ENCODE measurements at places on chromosomes 16 and 17. TPM values are rescaled to one million over a fixed set of nuclear protein-coding genes. Genes with fewer than 3 reads are reported as not detected.

The OR1F1 gene
- total RNA-seq = not detected

DNA sequence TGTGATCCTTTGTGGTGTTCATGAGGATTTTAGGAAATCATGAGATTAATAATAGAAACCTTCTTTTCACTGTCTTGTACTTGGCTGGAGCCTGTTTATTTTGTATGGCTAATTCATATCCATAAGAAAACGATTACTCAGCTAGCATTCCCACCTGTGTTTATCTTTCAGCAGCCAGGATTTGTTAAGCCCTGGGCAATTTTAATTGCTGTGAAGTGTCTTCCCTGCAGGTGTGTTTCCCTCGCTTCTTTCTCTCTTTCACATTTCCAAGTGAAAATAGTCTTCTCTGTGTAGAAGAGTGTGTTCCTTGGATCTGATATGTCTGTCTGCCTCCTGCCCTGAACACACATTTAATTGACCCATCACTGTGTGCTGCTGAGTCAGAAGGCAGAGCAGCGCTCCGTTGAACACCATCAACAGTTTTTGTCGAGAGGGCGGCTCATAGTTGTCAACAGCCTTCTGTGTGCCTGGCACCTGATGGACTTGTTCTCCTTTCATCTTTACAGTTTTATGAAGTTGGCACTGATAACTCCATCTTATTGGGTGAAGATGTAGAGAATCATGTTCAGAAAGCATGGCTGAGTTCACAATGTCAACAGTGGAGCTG is 83.2 kb downstream of the SPECC1 start:
- no peak for DNase-seq

The KRTAP9-8 gene
- total RNA-seq = not detected

- DNase-seq = no peak
These were observed 12.6 kb downstream of the KCTD2 start for GRCh38 chr17:75059369-75060345.

- no peak for DNase-seq
These were observed 3.5 kb upstream of the ARHGAP27 start for GRCh38 chr17:45436161-45436560.

The ENPP7 gene
- 1.4 TPM for total RNA-seq

The TMC6 gene
- 896 TPM for total RNA-seq

DNA sequence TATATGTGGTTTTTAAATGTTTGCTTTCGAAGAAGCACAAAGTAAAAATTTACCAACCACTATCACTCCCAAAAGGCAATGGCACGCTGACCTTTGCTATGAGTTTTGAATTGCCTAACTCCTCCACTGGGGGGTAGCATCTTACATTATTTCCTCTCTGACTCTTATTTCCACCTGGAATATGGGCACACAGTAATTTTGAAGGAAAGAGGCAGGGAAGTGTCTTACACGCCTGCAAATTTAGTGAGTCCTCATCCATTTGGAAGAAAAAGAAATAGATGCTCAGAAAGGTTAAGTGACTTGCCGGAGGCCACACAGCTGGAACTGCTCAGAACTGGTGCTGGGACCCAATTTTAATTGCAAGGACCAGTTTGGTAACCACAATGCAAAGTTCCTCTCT is 29.9 kb upstream of the IRX6 start:
- DNase-seq = no peak

DNA sequence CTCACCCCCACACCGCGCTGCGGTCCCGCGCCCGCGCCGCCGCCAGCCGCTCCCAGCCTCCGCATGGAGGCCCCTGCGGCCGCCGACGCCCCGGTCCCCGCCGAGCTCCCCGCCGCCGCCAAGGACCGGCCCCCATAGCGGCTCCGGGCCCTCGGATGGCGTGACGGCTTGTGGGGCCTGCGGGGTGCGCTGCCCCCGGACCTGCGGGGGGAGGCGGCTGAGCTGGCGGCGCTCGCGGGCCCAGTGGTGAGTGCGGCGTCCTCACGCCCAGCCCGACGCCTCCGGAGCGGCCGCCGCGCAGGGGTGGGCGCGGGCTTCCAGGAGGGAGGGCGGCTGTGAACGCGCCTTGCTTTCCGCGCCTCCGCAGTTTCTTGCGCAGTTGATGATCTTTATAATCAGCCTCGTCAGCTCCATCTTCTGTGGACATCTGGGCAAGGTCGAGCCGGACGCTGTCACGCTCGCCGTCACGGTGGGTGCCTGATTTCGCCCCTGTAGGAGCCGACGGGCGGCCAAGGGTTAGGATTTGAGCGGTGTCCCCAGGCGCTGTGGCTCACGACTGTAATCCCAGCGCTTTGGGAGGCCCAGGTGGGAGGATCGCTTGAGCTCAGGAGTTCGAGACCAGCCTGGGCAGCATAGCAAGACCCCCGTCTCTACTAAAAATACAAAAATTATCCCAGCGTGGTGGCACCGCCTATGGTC is 46.4 kb downstream of the SLC47A1 start:
- no peak for DNase-seq

GRCh38 chr17:31522284-31522931 is 130.9 kb downstream of the RAB11FIP4 start:
- no peak for DNase-seq

DNA sequence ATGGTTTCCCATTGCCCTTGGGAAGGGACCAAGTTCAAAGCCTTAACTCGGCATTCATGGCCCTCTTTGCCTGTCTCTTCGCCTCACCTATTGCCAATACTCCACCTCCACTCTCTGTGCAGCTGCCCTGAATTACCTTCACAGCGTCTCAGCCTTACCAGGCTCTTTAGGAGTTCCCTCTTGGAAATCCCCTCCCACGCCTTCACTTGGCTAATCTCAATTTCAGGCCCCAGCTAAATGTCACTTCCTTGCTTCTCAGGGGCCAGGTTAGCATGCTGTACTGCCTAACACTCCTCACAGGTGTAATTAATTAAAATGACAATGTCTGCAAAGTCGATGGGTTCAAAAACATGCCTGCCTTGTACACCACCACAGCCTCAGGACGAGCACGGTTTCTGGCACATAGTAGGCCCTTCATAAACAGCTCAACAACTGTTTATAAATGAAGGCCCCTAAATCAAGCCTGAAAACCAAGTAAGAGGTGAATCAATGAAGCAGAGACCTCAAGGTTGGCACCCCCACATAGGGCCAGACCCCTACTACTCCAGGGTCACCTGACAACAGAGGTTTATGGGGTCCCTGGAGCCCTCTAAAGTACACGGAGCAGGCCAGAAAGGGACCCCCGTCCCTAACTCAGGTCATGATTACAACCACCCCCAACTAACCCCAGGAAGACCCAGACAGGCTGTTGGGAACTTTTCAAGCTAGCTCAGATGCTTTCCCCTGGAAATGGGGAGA is 11.2 kb upstream of the EEF2K start:
- no peak for DNase-seq

The ADGRG1 gene
- 0.13 TPM for total RNA-seq

DNA sequence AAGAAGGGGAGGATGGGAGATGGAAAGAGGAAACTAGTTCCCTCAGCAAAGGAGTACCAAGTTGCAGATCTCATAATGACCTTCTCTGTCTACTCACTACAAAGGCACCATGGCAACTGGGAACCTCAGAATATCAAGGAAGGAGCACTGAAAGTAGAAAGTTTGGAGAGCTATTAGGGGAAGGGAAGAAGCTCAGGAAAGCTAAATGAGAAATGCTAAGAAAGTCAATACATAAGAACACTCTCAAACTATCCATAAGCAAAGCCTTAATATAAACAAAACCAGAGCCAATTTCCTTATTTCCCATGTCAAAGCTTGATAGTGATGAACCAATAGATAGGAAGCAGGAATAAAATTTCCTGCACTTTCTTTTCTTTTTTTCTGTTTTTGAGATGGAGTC is 57.9 kb upstream of the C17orf78 start:
- DNase-seq = no peak

The GPRC5B gene
- total RNA-seq = not detected

The RASD1 gene
- 1.0 TPM for total RNA-seq

GRCh38 chr17:4858068-4858881 is 25.1 kb downstream of the MINK1 start:
- no peak for DNase-seq

DNA sequence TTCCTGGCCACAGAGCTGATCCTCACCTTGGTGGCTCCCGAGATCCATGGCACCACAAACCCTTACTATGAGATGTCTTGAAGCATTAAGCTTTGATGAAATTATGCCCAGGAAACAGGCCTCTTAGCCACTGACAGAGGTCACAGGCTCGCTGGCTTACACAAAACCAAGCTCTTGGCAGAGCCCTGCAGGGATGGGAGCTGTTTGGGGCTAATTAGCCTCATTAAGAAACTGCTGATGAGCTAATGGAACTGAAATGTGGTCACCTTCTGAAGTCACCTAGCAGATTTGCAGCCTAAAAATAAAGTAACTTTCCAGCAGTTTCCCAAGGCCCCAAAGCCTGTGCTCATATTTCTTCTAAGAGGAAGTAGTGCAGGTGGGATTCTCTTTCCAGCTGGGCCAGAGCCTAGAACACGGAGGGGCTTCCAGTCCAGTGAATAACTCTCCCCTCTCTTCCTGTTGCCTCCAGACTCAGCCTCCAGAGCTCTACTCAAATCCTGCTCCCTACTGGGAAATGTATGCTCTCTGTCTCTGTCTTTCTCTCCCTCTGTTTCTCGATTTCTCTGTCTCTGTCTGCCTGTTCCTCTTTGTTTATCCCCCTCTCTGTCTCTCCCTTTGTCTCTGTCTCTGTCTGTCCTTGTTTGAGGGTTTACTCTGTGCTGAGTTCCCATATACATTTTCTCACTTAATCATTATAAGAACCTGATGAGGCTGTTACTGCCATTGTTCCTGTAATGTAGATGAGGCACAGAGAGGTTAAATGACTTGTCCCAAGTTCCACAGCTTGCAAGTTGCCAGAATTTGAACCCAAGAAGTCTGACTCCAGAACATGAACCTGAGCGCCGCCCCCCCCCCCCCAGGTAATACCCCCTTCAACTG is 338.9 kb downstream of the CA10 start:
- no peak for DNase-seq

DNA sequence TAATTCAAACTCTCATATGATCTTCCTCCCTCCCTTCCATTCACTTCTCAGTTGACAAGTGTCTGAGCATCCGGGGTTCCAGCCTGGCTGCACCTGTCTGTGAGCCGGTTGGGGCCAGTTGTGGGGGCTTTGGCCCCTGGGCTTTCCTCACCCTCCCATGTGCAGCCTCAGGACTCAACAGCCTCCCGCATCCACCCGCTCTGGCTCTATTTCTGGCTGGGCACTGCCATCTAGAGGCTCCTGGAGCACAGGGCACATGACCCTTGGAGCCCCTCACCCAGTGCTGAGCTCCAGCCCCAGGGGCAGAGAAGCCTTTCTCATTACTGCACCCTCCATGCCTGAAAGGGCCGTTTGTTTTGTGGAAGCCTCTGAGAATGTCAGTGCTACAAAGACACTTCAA is 43.3 kb downstream of the HAPSTR1 start:
- peak; percentile 52 for DNase-seq

DNA sequence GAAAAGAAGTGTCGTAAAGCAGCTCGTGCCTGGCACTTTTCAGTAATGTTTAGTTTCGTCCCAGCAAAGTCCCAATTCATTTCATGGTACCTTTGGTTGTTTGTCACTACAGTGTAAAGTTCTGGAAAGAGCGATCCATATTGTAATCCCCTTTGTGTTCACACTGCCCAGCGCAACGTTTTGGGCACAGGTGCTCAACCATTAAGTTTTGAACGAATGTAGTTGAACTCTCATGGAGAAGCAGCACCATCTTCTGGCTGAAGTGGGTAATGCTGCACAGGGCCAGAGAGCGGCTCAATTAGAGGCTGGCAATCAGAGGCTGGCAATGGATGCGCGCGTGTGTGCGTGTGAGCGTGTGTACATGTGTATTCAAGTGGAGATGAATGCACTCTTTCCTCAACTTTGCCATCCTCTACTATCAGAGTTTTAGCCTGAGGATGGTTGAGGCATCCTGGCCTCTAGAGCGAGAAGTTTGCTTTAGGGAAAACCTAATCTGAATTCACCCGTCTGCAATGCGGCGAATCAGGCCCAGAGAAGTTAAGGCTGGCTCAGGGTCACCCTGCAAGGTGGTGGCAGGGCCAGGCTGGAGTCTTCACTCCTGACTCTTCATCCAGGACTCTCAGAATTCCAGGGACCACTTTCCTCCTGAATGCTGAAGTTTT is 29.9 kb downstream of the DYNLL2 start:
- DNase-seq = peak; percentile 68

The MARVELD3 gene
- total RNA-seq = not detected

GRCh38 chr16:51994597-51994996 is 552.3 kb downstream of the TOX3 start:
- no peak for DNase-seq

DNA sequence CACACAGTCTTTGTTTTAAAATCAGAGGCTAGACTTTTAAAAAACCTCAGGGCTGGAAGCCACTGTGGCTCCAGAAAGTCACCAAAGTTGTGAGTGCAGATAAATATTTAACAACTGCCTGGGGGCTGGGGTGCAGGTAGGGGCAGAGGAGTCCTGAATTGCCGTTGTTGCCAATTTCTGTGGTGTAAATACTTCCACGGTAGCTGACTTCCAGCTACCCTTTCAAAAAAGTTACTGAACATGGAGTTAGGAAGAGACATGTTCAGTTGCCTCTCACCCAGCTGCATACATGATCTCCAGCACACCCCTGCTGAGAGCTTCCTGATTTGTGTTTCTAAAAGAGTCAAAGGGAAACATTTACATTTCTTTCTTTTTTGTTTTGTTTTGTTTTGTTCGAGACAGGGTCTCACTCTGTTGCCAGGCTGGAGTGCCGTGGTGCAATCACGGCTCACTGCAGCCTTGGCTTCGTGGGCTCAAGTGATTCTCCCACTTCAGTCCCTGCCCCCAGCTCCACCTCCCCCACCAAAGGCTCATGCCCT is 58.7 kb downstream of the PLXDC1 start:
- DNase-seq = no peak

- peak; percentile 46 for DNase-seq
These were observed 11.1 kb downstream of the PIMREG start for GRCh38 chr17:6455321-6455705.

DNA sequence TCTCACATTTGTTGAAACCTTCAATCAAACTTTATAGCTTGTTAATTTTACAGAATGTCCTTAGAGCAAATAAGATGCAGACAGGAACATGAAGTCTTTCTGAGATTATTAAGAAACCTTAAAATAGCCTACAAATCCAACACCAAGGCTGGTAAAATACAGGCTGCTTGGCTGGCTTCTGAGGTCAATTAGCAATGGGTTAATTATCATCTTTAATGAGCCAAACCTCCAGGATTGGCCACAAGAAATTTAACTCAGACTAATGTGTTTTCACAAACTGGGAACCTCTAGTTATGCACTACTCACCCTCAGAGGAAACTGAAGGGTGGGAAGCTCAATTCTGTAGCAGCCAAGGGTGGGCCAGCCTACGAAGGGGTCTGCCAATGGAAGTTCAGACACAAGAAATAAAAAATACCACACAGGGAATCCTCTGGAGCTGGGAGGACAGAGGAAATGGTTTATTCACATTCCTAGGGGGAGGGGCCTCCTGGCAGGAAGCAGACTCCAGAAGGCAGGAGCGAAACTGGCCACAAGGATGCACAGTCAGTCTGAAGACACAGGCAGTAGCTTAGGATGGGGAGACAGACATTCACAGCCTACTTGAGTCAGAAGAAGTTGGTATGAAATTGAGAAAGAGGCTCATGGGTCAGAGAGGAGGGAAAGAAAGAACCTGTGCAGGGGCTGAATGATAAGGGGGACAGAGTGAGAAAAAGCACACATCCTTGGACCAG is 36.1 kb downstream of the HIC1 start:
- no peak for DNase-seq
